ENCODE measurements at places on chromosomes 4 and X.

DNA sequence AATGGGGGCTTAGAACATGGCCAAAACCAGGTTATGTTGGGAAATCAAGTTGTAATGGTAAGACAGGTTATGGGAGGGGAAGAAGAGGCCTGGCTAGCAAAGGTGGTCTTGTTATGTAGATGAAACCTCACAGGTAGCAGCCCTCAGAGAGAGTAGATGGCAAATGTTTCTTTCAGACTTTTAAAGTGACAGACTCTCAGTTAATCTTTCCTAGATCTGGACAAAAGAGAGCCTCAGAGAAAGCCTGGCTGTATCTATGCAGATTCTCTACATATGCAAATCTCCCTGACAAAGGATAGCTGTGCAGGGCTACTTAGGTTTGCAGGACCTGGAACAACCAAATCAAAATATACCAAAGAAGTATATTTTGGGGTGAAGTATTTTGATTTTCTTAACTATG is 284.1 kb upstream of the AMOT start:
- DNase-seq: no peak

DNA sequence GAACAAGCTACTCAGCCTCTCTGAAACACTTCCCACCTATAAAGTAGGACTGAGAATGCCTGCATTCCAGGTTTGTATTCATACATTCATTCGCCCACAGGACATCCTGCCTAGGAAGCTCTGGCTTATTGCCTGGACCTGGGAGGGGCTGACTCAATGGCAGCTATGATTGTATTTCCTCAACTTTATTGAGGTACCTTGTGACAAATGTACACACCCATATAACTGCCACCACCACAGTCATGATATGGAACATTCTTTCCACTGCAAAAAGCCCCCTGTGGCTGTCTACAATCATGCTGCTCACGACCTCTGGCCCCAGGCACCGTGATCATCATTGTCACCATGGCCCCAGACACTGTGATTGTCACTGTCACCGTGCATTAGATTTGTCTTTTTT is 68.3 kb downstream of the ABLIM2 start:
- no peak for DNase-seq

- DNase-seq: no peak
These were observed 42.9 kb downstream of the FRAS1 start for GRCh38 chr4:78100060-78100459.

DNA sequence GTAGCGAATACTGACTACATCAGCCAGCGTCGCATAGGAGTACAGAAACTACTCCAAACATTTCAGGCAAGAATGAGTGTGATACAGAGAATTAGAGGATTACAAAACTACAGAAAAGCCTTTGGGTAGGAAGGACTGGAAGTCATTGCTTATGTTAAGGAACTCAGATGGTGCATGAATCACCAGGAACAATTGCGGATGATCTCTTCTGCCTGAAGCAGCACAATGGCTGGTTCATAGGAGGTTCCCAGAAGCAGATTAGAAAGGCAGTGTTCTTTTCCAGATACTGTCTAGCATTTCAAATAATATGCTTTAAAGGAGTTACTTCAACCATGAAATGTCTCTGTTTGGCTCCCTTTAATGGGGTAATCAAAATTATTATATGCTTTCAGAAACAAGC is 42.5 kb upstream of the MAP9 start:
- no peak for DNase-seq

GRCh38 chr4:8215001-8215427 is 15.9 kb downstream of the SH3TC1 start:
- DNase-seq: no peak

- DNase-seq: no peak
These were observed 62.7 kb downstream of the GAB1 start for GRCh38 chr4:143399113-143399949.

GRCh38 chr4:156781852-156782251 is 189.7 kb downstream of the PDGFC start:
- no peak for DNase-seq

GRCh38 chr4:169566021-169566818 is 46.2 kb downstream of the NEK1 start:
- DNase-seq: no peak

DNA sequence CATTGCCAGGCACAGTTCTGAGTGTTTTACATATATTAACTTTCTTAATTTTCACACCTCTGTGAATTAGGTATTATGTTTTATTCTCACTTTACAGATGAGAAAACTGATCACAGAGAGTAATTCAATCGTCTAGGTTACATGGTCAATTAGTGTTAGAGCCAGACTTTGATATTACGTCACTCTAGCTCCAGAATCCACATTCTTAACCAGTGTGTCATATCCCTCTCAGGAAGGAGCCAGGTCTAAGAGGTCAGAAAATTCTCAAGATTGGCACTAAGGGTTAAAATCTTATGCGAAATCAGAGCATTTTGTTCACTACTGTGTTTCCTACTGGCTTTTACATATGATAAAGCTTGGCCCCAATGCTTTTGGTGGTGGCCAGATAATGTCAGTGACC is 7.4 kb downstream of the DMP1 start:
- DNase-seq: no peak

DNA sequence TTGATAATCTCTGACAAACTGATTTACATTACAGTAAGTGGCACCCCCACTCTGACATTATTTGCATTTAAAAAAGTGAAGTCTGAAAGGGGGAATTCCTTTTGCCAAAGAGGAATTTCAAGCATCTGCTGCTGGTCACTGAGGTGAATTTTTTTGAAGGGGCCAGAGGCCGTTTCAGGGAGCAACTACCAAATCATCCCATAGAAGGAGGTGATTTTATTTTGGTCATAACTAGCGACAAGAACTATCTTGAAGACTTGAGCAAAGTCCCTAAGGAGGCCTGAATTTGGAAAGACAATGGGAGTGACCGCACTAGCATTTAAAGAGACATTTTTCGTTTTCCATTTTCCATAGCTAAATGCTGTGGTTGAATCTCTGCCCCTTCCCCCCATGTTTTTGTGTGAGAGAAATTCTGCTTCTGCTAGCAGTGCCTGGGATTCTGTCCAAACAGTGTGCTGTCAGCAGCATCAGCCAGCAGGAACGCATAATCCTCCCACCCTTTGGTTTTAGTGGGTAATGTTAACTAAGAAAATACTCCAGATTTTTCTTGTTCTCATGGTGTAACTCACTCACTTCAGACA is 110.1 kb upstream of the MED14 start:
- no peak for DNase-seq

GRCh38 chr4:136392576-136392975 is 1139.7 kb downstream of the PCDH18 start:
- no peak for DNase-seq

GRCh38 chr4:152601156-152601555 is 65.3 kb upstream of the FBXW7 start:
- no peak for DNase-seq

- no peak for DNase-seq
These were observed 4.2 kb upstream of the JCHAIN start for GRCh38 chr4:70670332-70671014.

GRCh38 chr4:110619463-110620247 is 3.2 kb downstream of the PITX2 start:
- DNase-seq: no peak

DNA sequence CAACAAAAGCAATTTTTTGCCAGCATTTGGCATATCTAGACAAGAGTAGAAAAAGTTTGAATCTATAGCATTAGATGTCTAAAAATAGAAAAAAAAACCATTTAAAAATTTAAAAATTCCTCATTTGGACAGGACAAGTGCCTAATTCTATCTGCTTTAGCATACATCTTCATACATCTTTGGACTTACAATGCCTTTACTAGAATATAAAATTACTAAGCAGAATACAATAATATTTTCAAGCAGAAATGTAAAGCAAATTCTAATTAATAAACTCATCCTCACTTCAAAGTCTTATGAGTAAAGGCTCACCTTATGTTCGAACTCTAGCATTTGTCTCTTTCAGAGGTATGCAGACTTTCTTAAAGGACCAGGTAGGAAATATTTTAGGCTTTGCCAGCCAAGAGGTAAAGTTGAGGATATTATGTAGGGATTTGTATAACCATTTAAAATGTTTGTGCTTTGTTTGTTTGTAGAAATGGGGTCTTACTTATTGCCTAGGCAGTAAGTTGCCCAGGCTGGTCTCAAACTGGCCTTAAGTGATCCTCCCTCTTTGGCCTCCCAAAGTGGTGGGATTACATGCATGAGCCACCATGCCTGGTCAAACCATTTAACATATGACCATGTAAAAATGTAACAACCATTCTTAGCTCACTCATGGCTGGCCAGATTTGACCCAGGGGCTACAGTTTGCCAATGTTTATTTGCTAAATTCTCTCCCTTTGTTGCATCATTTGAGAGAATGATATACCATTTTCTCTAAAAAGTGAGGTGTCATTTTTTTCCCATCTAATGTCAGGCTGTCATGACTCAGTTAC is 29.1 kb downstream of the UGDH start:
- DNase-seq: no peak

DNA sequence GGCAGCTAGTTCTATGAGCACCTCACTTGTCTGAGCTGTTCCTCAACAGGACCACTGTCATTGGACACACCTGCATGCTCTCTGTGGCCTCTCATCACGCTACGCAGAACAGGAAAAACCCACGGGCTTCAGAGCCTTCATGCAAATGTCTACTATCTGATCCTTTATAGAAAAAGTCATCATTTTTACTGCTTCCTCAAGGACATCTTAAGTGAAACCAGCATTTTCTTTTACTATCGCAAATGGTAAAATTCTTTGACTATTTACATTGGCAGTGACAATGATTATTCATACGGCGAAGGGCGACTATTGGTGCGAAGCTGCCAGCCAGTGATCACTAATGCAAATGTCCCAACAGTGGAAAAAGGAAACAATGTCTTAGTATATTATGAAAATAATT is 147.0 kb downstream of the AFAP1 start:
- no peak for DNase-seq

- DNase-seq: no peak
These were observed 5.1 kb upstream of the SFRP2 start for GRCh38 chr4:153794006-153794405.

- DNase-seq: no peak
These were observed 590.7 kb upstream of the PITX2 start for GRCh38 chr4:111213531-111213930.

GRCh38 chr4:152709675-152710438 is 30.1 kb upstream of the TMEM154 start:
- no peak for DNase-seq

DNA sequence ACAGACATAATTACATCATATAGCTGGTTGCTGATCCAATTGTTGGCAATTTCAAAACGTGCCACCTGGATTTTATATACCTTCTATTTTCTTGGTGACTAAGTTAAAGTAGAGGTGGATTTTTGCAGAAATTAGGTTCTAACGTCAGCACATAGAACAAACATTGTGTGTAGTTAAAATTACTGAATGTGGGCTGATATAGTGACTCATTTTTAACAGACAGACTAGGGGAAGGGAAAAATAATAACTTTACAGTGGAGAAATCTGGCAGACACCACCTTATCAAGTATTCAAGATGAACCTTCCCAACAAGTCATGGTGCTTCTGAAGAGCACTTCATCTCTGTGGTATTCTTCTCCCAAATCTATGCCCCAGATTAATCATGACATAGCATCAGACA is 134.5 kb downstream of the UCHL1 start:
- DNase-seq: no peak

GRCh38 chrX:40524423-40524822 is 56.3 kb upstream of the ATP6AP2 start:
- no peak for DNase-seq

- DNase-seq: no peak
These were observed 5.7 kb upstream of the IL13RA2 start for GRCh38 chrX:115023139-115023538.

DNA sequence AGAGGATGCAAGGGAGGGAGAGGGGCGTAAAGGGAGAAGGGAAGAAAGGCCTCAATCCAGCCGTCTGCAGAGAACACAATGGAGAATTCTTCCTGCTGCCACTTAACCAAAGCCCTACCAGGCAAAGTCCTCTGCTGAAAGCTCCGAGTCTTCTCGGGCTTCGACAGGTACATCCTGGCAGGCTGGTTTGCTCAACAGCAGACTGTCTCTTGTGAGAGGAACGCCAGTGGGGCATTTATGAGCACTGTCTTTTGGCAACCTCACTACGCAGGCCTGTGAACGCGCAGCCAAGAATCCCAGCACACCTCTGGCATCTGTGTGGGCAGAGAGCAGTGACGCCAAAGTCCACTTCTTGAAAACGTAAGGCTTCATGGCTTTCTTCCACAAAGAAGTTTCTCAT is 207.5 kb upstream of the FAM9B start:
- no peak for DNase-seq

DNA sequence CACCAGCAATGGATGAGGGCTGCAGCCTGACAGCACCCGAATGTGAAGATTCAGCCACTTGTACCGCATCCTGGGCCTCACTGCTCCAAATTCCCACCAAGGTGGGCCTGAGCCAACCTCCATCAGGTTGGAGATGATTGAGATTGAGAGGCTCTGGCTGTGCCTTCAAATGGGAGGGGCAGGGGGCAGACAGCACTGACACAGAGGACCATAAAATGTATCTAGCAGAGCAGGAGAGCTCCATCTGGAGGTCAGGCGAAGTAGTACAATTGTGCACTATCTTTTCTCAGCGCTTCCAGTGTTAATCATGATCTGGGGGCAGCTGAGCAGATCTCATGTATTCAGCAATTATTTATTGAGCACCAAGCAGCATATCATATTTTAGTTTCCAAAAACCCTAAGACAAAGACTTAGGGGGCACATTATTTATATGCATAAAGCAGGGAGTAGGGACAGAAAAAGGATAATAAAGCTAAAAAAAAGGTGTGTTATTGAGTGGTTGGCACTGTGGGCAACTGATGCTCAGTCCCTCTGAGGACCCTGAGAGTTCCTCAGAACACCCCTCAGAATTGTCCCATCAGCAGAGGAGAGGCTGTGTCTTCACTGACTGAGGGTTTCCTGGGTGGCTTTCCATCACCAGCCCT is 31.6 kb upstream of the C1QTNF7 start:
- DNase-seq: peak; percentile 52

- no peak for DNase-seq
These were observed 144.9 kb downstream of the MAGEC2 start for GRCh38 chrX:142060191-142060590.

GRCh38 chrX:97842468-97843199 is 958.9 kb downstream of the RPA4 start:
- DNase-seq: no peak

DNA sequence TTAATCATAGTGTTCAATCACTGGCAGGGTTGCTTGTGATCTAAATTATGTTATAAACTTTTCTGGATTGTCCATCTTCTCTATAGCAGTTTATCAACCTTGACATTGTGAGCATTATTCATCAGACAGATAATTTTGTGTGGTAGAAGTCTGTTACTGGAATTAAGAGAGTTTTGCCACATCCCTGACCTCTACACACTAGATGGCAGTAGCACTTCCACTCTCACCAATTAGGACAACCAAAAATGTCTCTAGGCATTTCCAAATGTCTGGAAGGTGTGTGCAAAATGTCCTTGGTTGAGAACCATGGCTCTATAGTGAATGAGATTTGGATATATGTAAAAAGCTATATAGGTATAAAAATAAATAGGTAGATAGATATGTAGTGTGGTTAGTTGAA is 324.1 kb upstream of the FAM47C start:
- DNase-seq: no peak
